Bronchial smooth muscle cell (primary cell): ENCODE measurements at places on chromosomes 13 and 19. TPM values are rescaled to one million over a fixed set of nuclear protein-coding genes. Genes with fewer than 3 reads are reported as not detected.

WDR88 gene
- total RNA-seq = 0.17 TPM in 1 of 2 replicates, not detected in the other

ADAMTSL5 gene
- 3.9 and 4.7 TPM in 2 replicates for total RNA-seq

SPACA4 gene
- total RNA-seq = not detected in 2 replicates

ZNF416 gene
- 4.4 and 5.5 TPM in 2 replicates for total RNA-seq

CACNA1A gene
- 25.3 and 29.3 TPM in 2 replicates for total RNA-seq

PEAK3 gene
- total RNA-seq = not detected in 2 replicates
